ENCODE measurements at places on chromosomes 3 and 15. TPM values are rescaled to one million over a fixed set of nuclear protein-coding genes. Genes with fewer than 3 reads are reported as not detected.

DNA sequence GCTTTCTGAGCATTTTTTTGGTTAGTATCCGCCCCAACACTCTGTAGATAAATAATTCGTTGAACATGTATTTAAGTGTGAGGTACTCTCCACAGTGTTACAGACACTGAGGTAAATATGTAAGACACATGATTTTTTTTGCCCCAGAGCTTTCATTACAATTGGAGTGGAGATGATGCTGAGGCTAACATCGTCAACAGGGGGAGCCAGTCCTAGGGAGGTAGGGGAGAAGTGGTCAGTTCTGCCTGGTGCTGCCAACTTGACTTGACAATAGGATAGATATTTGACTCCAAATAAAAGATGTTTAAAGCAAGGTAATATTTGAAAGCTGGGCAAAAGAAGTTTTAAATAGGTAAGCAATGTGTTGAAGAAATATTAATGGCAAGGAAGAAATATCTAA lies 295.7 kb downstream of the UNC13C start:
- no peak overlapping the region for H3K27ac ChIP-seq
- H3K4me1 ChIP-seq = no peaks in the 10 kb centered on the region
- H3K4me3 ChIP-seq = no peak overlapping the region
- no peak for DNase-seq
- no peaks in the 10 kb centered on the region for H3K36me3 ChIP-seq
- peaks cover 5% of the 10 kb centered on the region for H3K27me3 ChIP-seq

- H3K36me3 ChIP-seq = no peaks in the 10 kb centered on the region
- no peak for DNase-seq
- peaks cover 3% of the 10 kb centered on the region for H3K4me1 ChIP-seq
- no peak overlapping the region for H3K4me3 ChIP-seq
- H3K27me3 ChIP-seq = no peaks in the 10 kb centered on the region
Measured at GRCh38 chr3:111963424-111963823, 15.4 kb upstream of the ABHD10 start.

GRCh38 chr15:74528876-74529275 lies 12.1 kb upstream of the ARID3B start:
- no peaks in the 10 kb centered on the region for H3K4me1 ChIP-seq
- DNase-seq = no peak
- no peaks in the 10 kb centered on the region for H3K27me3 ChIP-seq
- no peaks in the 10 kb centered on the region for H3K36me3 ChIP-seq

GMNC gene
- total RNA-seq = not detected

GRCh38 chr15:41894251-41894790 lies 468 bp upstream of the SPTBN5 start:
- H3K27ac ChIP-seq = peak overlapping the region; percentile 98
- no peaks in the 10 kb centered on the region for H3K27me3 ChIP-seq
- H3K4me3 ChIP-seq = peak overlapping the region; percentile 90
- H3K36me3 ChIP-seq = no peaks in the 10 kb centered on the region

- H3K4me3 ChIP-seq = no peak overlapping the region
- H3K27me3 ChIP-seq = peaks cover 3% of the 10 kb centered on the region
- no peak overlapping the region for H3K27ac ChIP-seq
- H3K4me1 ChIP-seq = no peaks in the 10 kb centered on the region
- H3K36me3 ChIP-seq = no peaks in the 10 kb centered on the region
- DNase-seq = no peak
Measured at GRCh38 chr15:47434596-47434995, 282.7 kb upstream of the SEMA6D start.

GRCh38 chr15:22892333-22892732 lies 53.9 kb downstream of the NIPA2 start:
- H3K27me3 ChIP-seq = no peaks in the 10 kb centered on the region
- H3K27ac ChIP-seq = no peak overlapping the region
- no peaks in the 10 kb centered on the region for H3K4me1 ChIP-seq
- no peak for DNase-seq
- H3K4me3 ChIP-seq = no peak overlapping the region
- H3K36me3 ChIP-seq = no peaks in the 10 kb centered on the region
